Forelimb muscle (tissue), 1 donor: ENCODE measurements at places on chromosomes 5 and 9. TPM values are rescaled to one million over a fixed set of nuclear protein-coding genes. Genes with fewer than 3 reads are reported as not detected.

PHYHD1 gene
- polyA plus RNA-seq = 51.5 TPM

LCN6 gene
- 0.18 TPM for polyA plus RNA-seq

CD180 gene
- 0.92 TPM for polyA plus RNA-seq

PRLR gene
- 0.38 TPM for polyA plus RNA-seq

DNA sequence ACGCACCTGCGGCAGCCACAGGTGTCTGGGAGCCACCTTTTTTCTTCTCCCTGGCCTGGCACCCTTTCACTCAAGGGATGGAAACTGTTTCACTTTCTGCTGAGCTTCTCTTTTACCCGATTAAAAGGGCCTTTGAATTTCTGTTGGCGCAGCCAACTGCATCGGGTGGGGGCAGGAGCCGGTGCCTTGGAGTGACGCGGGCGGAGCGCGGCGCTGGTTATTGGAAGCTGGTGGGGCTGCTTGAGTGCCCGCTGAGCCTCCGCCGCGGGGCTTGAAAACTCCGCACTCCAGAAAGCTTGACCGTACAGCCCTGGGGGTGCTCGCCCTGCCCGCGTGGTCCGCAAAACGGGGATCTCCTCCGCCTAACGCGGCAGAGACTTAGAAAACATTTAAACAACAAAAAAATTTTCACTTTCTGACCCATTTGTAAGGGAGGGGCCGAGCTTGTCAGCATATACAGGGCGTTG lies 52.0 kb upstream of the TJP2 start:
- no peak for DNase-seq

DNA sequence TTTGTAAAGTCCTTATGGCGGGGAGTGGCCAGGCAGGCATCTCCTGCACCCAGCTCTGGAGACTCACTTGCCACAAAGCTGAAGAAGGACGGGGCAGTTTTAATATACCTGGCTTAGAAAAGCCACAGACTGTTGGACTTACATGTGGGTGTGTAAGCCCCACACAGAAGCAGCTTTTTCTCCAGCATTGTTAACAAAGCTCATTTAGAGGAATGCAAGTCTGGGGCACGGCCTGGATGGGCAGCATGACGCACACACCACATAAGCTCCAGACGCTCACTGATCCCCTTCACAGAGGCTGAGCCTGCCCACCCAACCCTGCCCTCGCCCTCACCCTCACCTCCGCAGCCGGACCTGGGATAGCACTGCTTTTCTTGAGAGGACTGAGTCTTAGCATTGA lies 58.0 kb upstream of the PDE8B start:
- no peak for DNase-seq

DNA sequence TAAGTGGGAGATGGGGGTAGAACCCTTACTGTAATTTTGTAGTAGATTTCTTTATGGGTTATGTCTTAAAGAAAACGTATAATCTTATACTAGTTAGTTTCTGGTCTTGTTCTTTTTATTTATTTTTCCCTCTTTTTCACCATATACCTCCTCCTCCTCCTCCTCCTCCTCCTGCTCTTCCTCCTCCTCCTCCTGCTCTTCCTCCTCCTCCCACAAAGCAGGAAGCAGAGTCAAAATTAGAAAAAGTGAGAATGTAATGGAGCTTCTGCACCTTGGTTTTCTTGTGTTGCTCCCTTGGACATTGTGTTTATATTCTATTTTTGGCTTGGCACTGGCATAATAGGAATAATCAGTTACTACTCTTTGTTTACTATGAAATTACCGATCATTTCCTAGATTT lies 4.5 kb downstream of the MACIR start:
- DNase-seq = no peak

GRCh38 chr9:91816356-91816755 lies 133.7 kb downstream of the ROR2 start:
- DNase-seq = no peak

DNA sequence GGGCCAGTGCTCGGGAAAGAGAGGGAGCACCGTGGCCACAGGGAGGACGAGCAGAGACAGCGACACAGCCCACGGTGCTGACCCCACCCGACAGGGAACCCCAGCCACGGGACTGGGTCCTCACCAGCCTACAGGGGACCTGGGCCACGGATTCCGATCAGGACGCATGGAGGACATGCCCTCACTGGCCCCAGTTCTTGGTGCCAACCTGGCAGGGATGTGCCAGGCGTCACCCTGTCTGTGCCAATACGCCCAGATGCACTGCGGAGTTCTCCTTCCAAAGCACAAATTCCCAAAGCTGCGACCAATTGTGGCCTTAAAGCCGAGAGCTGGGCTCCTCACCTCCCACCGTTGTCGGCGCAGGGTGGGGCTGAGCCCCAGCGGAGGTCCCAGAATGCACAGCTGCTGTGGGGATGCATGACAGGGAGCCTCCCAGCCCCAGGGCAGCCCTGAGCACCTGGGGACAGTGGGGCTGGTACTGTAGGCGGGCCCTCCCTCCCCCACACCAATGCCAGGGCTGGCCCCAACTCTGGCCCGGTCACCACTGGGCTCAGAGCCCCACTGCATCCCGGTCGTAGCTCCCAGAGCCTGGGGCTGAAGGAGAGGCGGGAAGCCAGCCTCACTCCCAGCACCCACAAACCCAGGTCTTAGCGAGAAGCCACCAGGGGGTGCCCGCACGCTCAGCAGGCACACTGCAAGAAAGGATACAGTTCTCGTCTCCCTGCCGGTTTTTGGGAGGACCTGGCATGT lies 44.2 kb downstream of the NKD2 start:
- DNase-seq = no peak

GRCh38 chr9:114163517-114163951 lies 8.2 kb downstream of the COL27A1 start:
- DNase-seq = no peak

GRCh38 chr5:7410936-7411511 lies 15.1 kb downstream of the ADCY2 start:
- no peak for DNase-seq

DNA sequence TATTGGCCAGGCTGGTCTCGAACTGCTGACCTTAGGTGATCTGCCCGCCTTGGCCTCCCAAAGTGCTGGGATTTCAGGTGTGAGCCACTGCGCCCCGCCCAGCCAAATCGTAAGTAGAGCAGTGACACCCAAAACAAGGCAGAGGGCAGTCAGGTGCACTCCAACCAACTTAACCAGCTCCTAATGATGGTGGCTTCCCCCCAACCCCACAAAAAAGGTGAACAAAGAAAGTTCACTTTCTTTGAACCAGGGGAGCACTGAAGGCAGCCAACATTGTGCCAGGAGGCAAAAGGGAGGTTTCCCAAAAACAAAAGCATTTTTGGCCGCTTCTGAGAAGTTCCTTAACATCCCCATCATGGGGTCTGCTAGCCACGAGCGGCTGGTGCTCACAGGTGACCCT lies 9.6 kb downstream of the GMCL2 start:
- no peak for DNase-seq
